ENCODE measurements at places on chromosomes 12 and 14. TPM values are rescaled to one million over a fixed set of nuclear protein-coding genes. Genes with fewer than 3 reads are reported as not detected.

The ASCL1 gene
- not detected for total RNA-seq

The SCNN1A gene
- 16.4 TPM for total RNA-seq

The PCED1B gene
- total RNA-seq: 12.3 TPM

The FAM222A gene
- total RNA-seq: 2.9 TPM

The GPR162 gene
- total RNA-seq: 3.1 TPM

The TOMM20L gene
- not detected for total RNA-seq

The PARPBP gene
- 0.27 TPM for total RNA-seq

The ABHD12B gene
- total RNA-seq: not detected

The AQP6 gene
- total RNA-seq: not detected

The KRT8 gene
- total RNA-seq: 130 TPM

The ACSS3 gene
- 30.0 TPM for total RNA-seq

The PTPRB gene
- total RNA-seq: 21.9 TPM

The FAM181A gene
- not detected for total RNA-seq

The CCDC88C gene
- total RNA-seq: 3.7 TPM

The SOAT2 gene
- 0.99 TPM for total RNA-seq

The MYF6 gene
- not detected for total RNA-seq

The IL22 gene
- total RNA-seq: not detected

The KRT78 gene
- not detected for total RNA-seq

The MSI1 gene
- not detected for total RNA-seq

The ZDHHC22 gene
- total RNA-seq: not detected

The SSTR1 gene
- total RNA-seq: 0.85 TPM

The ADAMTS20 gene
- not detected for total RNA-seq

The KRT74 gene
- total RNA-seq: not detected

The RNASE3 gene
- not detected for total RNA-seq

The NANOG gene
- 0.27 TPM for total RNA-seq

The TMEM63C gene
- total RNA-seq: under 0.01 TPM

The CLEC4A gene
- total RNA-seq: 5.1 TPM

The TUBA1B gene
- 501 TPM for total RNA-seq

The PXMP2 gene
- total RNA-seq: 62.7 TPM

The PRIMA1 gene
- total RNA-seq: 2.3 TPM

The ARL1 gene
- total RNA-seq: 56.1 TPM

The ZFHX2 gene
- 0.49 TPM for total RNA-seq

The RPS6KA5 gene
- total RNA-seq: 4.6 TPM

The FKBP3 gene
- total RNA-seq: 38.2 TPM

The TAS2R9 gene
- total RNA-seq: not detected

The IAPP gene
- not detected for total RNA-seq

The SPRYD4 gene
- 5.8 TPM for total RNA-seq

The STYK1 gene
- total RNA-seq: not detected

The RAB5B gene
- 89.2 TPM for total RNA-seq

The HOXC9 gene
- not detected for total RNA-seq

The SOS2 gene
- total RNA-seq: 38.7 TPM

The CATSPERB gene
- 35.1 TPM for total RNA-seq

The IL31 gene
- total RNA-seq: not detected

The CARMIL3 gene
- not detected for total RNA-seq

The EPS8 gene
- 188 TPM for total RNA-seq

The CCND2 gene
- total RNA-seq: 108 TPM

The PUS1 gene
- total RNA-seq: 5.8 TPM

The SAMD4A gene
- total RNA-seq: 142 TPM

The GLT1D1 gene
- 0.85 TPM for total RNA-seq

The OR10AD1 gene
- total RNA-seq: not detected

The CNTN1 gene
- 42.8 TPM for total RNA-seq

The LUM gene
- 138 TPM for total RNA-seq

The EFCAB11 gene
- total RNA-seq: 8.9 TPM

The TAS2R20 gene
- 5.8 TPM for total RNA-seq

The ITGA7 gene
- 285 TPM for total RNA-seq

The ERBB3 gene
- 1.1 TPM for total RNA-seq

The LBHD2 gene
- not detected for total RNA-seq
